ENCODE measurements at places on chromosomes 3 and 15.

DNA sequence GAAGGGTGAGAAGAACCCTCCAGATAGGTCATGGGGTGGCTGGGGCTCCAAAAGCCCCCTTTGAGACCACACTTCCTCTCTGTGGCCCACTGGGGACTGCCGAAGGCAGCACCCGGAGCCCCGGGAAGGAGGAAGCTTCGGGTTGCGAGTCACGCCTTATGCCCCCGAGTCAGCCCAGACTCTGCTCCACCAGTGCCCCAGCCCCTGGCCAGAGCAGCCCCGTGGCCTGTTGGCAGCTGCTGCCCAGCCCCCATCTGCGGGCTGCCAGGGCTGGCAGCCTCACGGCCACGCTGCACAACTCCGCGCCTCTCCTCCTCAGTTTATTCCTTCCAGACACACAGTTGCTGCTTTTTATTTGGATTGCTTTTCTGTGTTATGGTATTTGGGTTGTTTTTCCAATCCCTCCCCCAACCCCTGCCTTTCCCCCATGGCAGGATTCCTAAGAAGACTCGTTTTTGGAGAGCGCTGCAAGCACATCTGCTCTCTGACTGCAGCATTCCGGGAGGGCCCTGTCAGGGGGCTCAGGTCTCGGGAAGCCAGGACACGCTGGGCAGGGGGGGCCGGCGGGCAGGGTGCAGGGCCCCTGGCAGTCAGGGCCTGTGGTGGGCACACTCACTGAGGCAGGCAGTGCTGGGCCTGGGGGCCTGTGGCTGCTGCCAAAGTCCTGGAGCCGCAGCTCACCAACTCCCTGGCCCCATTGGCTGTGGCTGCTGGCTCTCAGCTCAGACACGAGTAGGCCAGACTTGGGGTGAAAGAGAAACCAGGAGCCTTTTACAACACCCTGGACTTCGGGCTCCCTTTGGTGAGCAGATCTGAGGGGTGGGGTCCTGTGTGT lies 20.2 kb downstream of the MAGEF1 start:
- DNase-seq, result no peak

- no peak for DNase-seq
Measured at GRCh38 chr3:126517291-126517951, at the start of gene UROC1. Gene UROC1 (minus strand): TSS chr3:126517773. CDS start chr3:126517719, 54 bp downstream.

GRCh38 chr15:74168711-74169126 lies 4.8 kb upstream of the ISLR start:
- no peak for DNase-seq

DNA sequence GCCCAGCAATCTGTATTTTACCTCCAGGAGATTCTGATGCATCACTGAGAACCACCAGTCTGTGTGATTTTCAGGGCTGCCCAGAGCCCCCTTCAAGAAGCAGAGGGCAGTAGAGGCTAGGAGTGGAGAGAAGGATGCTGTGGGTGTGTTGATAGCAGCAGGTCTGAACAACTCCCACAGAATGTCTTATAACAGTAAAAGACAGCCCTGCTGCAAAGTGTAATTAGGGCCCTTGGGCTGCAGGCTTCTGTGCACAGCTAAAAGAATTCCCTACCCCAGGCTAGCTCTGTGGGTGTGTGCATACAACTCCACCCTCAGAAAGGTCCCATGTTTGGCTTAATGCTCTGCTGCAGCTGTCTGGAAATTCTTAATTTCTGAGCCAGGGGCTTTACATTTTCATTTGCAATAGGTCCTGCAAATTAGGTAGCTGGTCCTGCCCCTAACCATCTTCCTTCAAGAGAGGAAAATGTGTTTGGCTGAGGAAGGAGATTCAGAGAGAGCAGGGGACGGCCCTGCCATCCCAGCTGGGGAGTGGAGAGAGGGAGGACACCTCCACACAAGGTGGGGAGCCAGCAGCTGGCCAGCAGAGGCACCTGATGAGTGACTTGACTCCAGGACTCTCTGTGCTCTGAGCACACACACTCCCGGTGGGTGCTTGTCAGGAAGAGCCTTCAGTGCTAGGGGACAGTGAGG lies 43.2 kb upstream of the RAB6B start:
- no peak for DNase-seq

DNA sequence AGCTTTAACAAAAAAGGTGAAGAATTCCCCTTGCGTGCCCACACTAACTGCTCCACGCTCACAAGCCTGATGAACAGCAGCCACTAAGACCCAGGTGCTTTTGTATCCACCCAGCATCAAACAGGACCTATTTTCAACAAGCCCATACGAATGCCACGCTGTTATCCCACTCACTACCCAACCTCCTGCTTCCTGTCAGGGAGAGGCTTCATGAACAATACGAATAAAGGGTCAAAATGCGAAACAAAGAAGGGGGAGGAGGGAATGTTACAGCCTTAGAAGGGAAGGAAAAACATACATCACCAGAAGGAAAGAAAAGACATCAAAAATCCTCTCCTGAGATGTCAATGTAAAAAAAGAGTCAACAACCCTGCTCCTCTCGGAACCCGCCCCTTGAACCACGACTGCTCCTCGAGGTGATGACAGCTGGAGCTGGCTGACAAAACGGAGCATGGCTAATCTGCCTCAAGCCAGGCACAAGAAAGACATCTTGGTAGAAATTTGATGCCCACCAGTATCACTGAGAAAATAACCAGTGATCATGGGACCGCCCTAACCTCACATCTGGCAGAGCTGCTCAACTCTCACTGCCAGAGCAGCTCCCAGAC lies 9.7 kb downstream of the ERC2 start:
- DNase-seq, result no peak

GRCh38 chr3:2873986-2874385 lies 236.2 kb downstream of the IL5RA start:
- no peak for DNase-seq

DNA sequence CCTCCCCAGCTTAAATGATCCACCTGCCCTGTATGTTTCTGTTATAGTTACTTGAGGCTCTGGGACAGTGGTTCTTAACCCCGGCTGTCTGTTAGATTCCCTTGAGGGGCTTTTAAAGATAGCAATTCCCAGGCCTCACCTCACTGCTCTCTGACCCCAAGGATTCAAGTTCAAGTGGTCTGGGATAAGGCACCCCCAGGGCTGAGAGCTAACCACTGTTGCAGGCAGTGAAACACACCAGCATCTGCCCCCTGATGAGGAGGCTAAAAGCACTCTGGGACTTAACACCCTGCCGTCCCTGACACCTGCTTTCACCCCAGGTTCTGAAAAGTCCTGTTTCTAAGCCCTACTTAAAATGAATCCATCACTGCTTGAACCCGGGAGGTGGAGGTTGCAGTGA lies 103.7 kb downstream of the LRRK1 start:
- DNase-seq, result no peak
